ENCODE measurements at places on chromosomes 16 and 17.

- H3K27me3 ChIP-seq = no peaks in the 10 kb centered on the region
- no peaks in the 10 kb centered on the region for H3K36me3 ChIP-seq
- no peak overlapping the region for H3K4me3 ChIP-seq
- H3K4me1 ChIP-seq = no peaks in the 10 kb centered on the region
- DNase-seq = no peak
Measured at GRCh38 chr16:10326647-10327046, 59.2 kb upstream of the ATF7IP2 start.

- H3K4me3 ChIP-seq = no peak overlapping the region
- no peaks in the 10 kb centered on the region for H3K27me3 ChIP-seq
- H3K27ac ChIP-seq = no peak overlapping the region
- no peaks in the 10 kb centered on the region for H3K36me3 ChIP-seq
- H3K4me1 ChIP-seq = peaks cover 27% of the 10 kb centered on the region
Measured at GRCh38 chr16:87212026-87212425, 105.2 kb downstream of the C16orf95 start.

DNA sequence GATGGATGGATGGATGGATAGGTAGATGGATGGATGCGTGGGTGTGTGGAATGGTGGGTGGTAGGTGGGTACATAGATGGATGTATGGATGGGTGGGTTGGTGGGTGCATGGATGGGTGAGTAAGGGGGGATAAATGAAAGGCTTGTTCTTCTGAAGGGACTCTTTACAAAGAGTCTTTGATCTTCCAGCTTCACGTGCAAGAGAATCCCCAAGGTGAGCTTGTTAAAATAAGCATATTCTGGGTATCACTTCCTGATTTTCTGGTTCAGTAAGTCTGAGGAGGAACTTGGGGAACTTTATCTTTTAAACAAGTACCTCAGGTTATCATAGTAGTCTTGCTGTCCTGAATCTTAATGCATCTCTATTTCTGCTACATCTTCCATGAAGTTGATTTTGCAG is 639.1 kb downstream of the MAF start:
- no peaks in the 10 kb centered on the region for H3K36me3 ChIP-seq
- H3K4me1 ChIP-seq = no peaks in the 10 kb centered on the region
- DNase-seq = no peak
- H3K4me3 ChIP-seq = no peak overlapping the region

DNA sequence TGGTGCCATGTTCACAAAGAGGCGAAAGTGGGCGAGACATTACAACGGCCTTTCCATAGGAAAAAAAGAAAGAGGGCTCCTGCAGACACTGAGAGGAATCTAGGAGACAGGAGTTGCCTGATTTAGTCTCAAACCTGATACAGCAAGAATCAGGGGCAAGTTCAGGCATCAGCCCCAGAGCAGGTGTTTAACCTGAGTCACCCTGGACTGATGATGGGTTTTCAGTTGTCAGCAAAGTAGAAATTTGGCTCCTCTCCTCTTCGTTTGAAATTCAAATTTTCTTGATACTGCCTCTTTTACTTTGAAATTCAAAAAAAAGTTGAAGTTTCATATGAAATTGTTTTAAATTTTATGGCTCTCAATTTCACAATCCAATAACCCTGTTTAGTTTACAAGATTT is 189.5 kb downstream of the ABCC12 start:
- H3K4me1 ChIP-seq = no peaks in the 10 kb centered on the region
- no peaks in the 10 kb centered on the region for H3K36me3 ChIP-seq
- no peaks in the 10 kb centered on the region for H3K27me3 ChIP-seq
- no peak overlapping the region for H3K4me3 ChIP-seq
- no peak overlapping the region for H3K27ac ChIP-seq

- H3K4me3 ChIP-seq = no peak overlapping the region
- peaks cover 6% of the 10 kb centered on the region for H3K4me1 ChIP-seq
- DNase-seq = no peak
Measured at GRCh38 chr16:83040174-83040573, 413.4 kb downstream of the CDH13 start.

- no peaks in the 10 kb centered on the region for H3K36me3 ChIP-seq
- no peak overlapping the region for H3K4me3 ChIP-seq
- DNase-seq = no peak
- H3K4me1 ChIP-seq = no peaks in the 10 kb centered on the region
- no peaks in the 10 kb centered on the region for H3K27me3 ChIP-seq
- H3K27ac ChIP-seq = no peak overlapping the region
Measured at GRCh38 chr17:82978765-82979349, 100.6 kb upstream of the METRNL start.

- no peak overlapping the region for H3K27ac ChIP-seq
- no peak overlapping the region for H3K4me3 ChIP-seq
- H3K36me3 ChIP-seq = no peaks in the 10 kb centered on the region
- DNase-seq = no peak
- H3K4me1 ChIP-seq = no peaks in the 10 kb centered on the region
Measured at GRCh38 chr16:19203374-19203966, 35.4 kb downstream of the SYT17 start.

GRCh38 chr17:33561569-33562334 is 268.7 kb upstream of the ASIC2 start:
- DNase-seq = no peak
- no peaks in the 10 kb centered on the region for H3K36me3 ChIP-seq
- H3K4me1 ChIP-seq = no peaks in the 10 kb centered on the region

DNA sequence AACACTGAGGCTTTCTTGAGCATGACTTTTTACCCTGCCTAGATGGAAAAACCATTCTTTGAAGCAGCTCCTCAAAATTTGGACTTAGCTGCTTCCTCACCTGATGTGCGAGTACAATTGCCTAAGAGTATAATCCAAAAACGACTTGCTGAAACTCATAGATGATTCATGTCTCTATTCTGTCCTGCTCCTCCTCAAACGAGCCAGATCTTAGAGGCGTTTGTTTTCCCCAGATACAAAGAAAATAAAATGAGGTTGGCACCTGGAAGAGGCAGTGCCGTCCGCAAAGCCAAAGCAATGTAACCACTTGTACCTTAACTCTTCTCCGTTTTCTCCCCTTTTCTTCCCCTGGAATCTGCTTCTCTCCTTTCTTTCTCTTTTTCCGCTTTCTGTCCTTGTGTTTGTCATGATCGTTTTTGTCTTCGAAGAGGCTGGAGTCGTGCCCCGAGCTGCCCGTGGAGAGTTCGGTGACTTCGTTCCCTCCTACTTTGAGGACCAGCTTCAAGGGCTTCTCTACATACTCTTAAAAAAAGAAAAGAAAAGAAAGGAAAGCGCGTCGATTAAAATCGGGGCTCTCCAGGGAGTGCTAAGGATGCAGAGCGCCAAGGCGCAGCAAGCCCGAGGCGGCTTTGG is 895 bp downstream of the BRD7 start:
- no peak for DNase-seq
- no peaks in the 10 kb centered on the region for H3K27me3 ChIP-seq
- H3K27ac ChIP-seq = peak overlapping the region; percentile 43
- peaks cover 45% of the 10 kb centered on the region for H3K36me3 ChIP-seq
- peak overlapping the region; percentile 99 for H3K4me3 ChIP-seq

DNA sequence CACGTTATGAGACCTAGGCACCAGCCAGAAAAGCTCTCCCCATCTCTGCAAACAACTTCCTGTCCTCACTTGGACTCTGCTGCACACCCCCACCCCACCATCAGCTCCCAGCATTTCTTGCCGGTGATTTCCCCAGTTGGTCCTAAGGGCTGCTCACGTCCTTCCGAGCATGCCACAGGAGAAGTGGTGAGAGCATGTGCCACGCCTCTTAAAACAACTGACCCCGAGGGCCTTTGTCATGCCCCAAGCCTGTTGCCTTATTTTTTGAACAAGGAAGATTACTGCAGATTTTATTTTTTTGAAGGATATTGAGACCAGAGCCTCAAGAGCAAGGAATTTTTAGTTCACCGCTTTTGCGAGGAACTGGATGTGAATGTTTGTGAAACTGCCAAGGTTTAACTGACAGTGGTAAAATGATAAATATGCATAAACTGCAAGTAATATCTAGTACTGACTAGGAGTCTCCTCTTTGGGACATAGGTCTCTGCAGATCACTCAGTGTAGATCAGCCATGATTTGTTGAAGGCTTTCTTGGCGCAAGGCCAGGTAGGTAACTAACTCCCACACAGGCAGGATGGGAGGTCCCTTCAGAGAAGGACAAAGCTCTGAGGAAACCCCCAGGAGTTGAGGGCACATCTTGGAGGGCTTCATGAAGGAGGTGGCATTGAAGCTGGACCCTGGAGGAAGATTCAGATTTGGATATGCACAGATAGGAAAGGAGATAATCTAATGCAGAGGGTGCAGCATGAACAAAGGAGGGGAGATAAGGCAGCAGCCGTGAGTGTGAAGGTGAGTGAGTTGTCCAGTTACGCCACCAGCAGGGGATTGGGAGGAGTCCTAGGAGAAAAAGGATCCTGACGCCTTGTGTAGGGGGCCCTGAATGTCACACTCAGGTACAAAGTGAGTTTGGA is 44.7 kb downstream of the TMEM132E start:
- H3K4me3 ChIP-seq = no peak overlapping the region
- no peak for DNase-seq
- H3K27me3 ChIP-seq = peaks cover 48% of the 10 kb centered on the region
- no peaks in the 10 kb centered on the region for H3K36me3 ChIP-seq
- H3K27ac ChIP-seq = no peak overlapping the region
- no peaks in the 10 kb centered on the region for H3K4me1 ChIP-seq

GRCh38 chr17:74005790-74006189 is 197.7 kb upstream of the RPL38 start:
- no peaks in the 10 kb centered on the region for H3K36me3 ChIP-seq
- DNase-seq = no peak
- H3K27me3 ChIP-seq = peaks cover 63% of the 10 kb centered on the region
- H3K27ac ChIP-seq = no peak overlapping the region
- H3K4me1 ChIP-seq = no peaks in the 10 kb centered on the region

DNA sequence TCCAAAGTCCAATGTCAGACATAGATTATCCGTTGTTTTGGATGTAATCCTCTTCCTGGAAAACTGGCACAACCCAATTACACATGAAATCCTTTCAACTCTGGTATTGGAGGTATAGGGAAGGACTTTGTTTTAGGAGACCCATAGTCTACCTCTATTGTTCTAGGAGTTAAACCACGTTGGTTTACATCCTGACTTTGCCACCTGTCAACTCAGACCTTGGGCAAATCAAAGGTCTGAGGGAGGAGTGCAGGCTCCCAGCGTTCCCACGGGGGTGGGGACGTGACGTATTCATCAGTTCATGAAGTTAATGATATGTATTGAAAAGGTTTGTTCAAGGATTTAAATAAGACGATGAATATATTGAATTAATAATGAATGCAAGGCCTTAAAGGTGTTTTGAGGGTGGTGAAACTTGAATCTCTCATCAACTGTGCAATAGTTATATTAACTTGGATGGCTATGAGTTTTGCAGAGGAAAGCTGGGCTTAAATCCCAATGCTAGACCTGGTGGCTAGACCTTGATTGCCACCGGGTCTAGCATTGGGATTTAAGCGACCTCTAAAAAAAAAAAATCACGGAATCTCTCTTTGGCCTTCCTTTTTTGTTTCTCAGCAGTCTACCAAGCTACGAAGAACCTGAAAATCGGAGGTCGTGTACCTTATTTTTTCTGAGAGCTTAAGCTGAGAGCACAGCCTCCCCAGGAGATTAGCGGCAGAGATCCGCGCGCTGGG is 744 bp upstream of the NF1 start:
- H3K27ac ChIP-seq = peak overlapping the region; percentile 93
- no peaks in the 10 kb centered on the region for H3K27me3 ChIP-seq

DNA sequence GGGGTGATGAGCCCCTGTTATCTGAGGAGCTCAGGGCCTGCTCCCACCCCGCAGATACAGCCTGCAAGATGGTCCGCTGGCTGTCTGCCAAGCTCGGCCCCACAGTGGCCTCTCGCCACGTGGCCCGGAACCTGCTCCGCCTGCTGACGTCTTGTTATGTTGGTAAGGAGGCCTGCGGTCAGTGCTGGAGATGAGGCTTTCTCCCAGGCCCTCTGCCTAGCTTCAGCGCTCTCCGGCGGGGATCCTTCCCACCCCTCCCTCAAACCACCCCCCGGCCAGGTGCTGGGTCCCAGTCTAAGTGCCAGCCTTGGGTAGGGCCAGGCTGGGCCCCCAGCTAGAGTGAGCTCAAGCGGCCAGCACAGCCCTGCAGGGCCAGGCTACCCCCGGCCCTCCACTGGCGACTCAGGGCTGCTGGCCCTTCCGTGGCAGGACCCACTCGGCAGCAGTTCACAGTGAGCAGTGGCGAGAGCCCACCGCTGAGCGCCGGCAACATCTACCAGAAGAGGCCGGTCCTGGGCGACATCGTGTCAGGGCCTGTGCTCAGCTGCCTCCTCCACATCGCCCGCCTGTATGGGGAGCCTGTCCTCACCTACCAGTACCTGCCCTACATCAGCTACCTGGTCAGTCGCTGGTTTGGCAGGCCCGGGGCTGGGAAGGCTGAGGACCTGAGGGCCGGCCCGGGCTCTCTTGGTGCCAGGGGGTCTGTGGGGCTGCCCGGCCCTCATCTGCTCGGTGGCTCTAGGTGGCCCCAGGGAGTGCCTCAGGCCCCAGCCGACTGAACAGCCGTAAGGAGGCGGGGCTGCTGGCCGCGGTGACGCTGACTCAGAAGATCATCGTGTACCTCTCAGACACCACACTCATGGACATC is 6.1 kb downstream of the WDR81 start:
- no peak overlapping the region for H3K4me3 ChIP-seq
- H3K4me1 ChIP-seq = peaks cover 12% of the 10 kb centered on the region
- H3K36me3 ChIP-seq = peaks cover 4% of the 10 kb centered on the region
- DNase-seq = peak; percentile 79

DNA sequence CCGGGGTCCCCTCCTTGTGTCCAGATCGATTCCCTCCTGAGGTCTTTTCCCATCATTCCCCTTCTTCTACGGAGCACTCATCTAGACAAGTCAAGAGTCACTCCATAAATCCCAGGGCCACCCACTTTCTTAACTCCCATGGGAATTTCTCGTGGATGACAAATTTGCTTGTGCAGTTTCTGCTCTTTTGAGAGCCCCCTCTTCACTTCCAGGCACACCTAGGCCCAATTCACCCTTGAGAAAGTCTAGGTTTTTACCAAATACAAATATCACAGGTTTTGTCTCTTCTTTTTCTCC is 522 bp upstream of the POLDIP2 start:
- DNase-seq = no peak
- H3K4me3 ChIP-seq = peak overlapping the region; percentile 95
- H3K36me3 ChIP-seq = peaks cover 52% of the 10 kb centered on the region
- H3K27ac ChIP-seq = no peak overlapping the region
- H3K4me1 ChIP-seq = peaks cover 5% of the 10 kb centered on the region

GRCh38 chr17:17987187-17987896 is 14.7 kb downstream of the DRC3 start:
- no peak for DNase-seq
- no peaks in the 10 kb centered on the region for H3K36me3 ChIP-seq
- H3K27ac ChIP-seq = no peak overlapping the region
- peaks cover 18% of the 10 kb centered on the region for H3K4me1 ChIP-seq
- no peaks in the 10 kb centered on the region for H3K27me3 ChIP-seq
